CD4-positive, alpha-beta T cell treated with Interleukin-6 for 4 hours (primary cell): ENCODE measurements at places on chromosomes 3 and 15.

DNA sequence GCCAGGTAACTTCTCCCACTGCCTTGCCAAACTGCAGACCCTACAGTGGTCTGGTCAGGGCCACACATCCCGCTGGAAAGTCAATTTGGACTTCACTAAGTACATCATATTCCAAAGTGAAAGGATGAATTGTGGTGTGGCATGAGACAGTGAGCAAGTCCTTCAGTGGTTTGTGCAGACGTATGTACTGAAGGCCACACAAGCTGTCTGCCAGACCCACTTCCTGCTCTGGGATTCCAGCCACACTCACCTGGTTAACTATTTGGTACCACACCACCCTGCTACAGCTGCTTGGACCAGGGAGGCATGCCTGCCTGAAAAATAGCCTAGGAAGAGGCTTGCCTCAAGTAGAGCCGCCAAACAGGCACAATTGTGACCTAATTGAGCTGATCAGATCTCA is 94.1 kb upstream of the STRIT1 start:
- DNase-seq, result no peak

DNA sequence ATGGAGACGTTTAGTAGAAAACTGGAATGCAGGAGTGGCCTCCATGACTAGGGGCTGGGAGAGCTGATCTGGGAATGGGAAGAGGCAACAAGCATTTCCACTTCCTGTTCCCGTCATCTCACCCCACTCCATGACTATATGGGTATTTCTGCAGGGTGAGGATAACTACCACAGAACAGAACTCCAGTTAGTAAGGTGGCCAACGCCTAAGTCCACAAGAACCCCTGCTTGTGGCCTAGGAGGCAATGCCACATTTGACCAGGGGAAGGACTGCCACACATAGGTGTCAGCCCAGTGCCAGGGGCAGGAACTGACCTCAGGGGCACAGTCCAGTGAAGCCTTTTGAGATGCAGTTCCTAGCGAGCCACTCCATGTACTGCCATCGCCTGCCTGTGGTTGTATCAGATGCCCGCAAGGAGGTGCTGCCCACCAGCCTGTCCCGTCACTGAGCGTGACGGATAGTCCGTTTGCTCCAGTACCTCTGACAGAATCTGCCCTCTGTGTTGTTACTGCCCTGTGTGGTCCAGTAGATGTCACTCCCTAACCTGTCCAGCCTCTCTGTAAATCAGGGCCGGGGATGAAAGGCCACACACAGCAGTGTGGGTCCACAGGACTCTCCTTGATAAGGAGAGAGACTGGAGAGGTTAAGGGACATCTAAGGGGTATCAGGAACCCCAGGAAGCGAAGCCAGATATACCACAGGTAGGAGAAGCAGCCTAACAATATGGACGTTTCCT is 3.5 kb upstream of the MTFMT start:
- DNase-seq, result peak; percentile 46

DNA sequence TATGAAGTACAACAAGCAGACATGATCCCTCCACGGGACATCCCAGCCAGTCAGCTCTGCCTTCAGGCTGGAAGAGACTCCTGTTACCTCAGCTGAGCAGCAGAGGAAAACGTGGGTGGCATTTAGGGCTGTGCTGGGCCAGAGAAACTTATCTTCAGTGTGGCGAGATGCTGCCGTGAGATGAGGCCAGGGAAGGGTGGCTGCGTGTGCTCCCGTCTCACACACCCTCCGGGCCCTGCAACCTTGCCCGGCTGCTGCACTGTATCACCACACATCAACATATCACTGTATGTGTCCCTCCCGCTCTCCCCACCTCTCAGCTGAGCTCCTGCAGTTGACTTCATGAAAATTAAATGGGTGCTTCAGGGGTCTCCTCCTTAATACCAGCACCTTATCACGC is 23.4 kb downstream of the BMF start:
- DNase-seq, result no peak

DNA sequence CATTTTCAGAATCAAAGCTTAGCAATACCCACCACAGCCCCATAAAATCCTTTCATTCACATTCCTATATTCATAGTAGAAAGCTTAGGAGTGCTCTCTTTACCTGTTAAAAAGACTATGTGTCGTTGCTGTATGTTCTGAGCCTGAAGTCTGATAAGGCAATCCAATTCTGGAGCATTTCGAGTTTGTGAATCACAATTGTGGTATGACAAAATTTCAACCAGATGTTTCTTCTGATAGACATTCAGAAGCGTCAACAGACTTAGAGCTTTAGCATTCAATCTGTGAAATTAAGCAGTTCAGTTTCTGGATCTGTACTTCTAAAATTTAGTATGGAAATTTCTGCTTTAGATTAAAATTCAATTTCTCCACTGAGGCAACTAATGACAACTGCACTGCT is 58.3 kb downstream of the TASOR start:
- DNase-seq, result no peak

- DNase-seq, result no peak
These were observed 17.0 kb downstream of the TGM5 start for GRCh38 chr15:43249699-43250203.

DNA sequence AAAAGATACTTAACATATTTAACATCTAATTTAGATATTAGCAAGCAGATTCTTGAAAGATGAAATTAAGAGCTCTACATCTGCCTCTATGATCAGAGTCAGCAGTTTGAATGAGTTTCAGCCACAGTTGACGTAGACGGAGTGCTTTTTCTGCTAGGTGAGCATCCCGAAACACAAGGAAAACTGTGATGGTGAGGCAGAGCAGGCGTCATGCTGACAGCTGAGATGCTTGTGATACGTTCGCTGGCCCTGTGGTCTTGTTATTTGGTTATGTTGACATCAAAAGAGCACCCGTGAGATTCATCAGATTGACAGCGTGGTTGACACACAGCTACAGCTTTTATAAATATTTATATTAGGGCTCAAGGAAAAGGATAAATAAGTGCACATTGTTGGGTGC is 19.6 kb upstream of the GOLGA8B start:
- DNase-seq, result no peak

DNA sequence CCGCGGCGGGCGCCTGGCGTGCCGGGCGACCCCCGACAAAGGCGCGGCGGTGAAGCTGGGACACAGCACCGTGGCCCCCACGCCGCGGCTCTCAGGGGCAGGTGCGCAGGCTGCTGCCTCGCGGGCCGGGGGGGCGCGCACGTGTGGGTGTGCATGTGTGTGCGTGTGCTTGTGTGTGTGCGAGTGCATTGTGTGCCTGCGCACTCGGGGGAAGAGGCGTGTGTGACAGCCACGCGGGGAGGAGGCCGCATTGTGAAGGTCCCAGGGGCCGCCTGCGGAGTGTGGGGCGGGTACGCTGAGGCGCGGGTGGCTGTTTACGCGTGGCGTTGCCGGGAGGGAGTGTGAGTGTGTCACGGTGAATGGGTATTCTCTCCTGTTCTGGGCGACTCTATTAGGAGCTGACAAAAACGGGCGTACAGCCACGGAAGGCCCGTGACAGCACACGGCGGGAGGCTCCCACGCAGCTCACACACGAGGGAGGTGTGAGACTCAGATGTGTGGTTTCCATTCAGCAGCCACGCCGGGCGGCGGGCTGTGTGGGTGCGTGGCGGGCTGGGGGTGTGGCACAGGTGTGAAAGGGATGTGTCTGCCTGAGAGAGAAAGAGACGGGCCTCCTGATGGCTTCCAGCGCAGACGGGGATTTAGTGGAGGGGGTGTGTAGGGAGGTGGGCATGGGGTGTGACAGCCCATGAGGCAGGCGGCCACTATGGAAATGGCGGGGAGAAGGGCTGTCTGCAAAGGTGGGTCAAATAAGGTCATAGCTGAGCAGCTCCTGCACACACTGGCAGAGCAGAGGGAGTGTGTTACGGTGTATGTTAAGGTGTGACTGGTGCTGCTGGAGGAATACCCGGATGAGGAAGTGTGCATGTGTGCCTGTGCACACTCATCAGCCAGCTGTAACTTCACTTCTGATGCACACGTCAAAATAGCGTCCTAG is 750 bp downstream of the PODXL2 start:
- DNase-seq, result peak; percentile 47

DNA sequence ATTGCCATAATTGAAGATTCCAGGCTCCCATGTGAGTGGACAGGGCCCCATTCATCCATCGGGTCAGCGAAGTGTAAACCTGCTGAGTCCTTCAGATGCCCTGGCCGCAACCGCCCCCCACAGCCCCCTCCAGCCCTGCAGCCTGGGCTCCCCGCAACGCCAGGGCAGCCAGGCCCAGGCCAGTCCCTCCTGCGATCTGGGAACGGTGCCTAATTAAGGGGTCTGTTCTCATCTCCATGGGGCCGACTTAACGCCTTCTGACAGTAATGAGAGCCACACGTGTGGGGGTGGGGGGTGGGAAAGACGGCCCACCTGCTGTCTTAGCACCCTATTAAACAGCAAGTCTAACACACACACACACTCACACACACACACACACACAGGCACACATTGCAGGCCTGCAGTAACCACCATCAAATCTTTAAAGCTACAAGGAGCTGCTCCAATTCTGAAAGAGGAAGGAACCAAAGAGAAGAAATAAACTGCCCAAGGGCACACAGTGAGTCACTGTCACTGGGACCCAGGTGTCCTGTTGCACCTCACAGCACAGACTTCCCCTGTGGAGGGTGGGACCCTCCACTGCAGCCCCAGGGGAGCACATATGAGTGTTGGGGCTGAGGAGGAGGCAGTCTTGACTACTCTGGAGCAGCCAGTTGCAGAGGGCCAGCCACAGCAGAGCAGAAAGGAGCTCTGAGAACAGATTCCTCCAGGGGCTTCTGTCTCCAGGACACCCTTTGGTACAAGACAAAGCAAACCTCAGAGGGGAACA is 31.8 kb upstream of the HES1 start:
- DNase-seq, result no peak

DNA sequence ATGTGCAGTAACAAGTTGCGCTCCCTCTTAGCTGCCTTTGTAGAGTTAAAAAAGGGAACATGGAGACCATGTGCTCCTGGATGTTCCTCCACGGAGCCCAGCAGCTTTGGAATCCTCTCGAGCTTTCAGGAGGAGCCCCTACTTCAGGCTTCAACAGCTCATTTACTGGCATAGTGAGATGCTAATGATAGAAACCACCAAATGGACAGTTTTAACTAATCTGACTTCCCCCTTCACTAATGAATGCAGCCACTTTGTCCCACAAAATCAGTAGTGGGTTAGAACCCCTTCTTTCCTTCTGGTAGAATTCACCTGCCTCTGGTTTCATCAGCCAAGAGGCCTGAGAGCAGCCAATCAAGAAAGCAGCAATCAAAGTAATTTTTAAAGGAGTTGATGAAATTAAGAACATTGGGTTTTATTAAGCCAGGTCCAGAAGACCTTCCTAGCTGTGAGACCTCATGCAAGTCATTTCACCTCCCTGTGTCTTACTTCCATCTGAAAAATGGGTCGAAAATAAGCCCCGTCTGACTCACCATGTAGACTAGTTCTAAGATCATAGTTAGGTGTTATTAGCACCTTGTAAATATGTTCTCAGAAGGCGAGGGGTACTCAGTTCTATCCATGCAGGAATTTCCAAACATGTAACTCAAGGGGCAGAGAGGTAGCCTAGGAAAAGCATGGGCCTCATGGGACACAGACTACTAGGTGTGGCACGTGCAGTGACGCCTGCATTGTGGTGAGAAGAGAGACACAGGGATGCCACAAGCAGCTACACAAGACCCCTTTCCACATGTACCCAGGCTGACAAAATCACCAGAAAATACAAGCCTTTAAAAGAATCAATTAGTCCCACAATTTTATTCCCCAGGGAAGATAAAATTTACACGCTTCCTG is 179.7 kb upstream of the LPP start:
- DNase-seq, result no peak

DNA sequence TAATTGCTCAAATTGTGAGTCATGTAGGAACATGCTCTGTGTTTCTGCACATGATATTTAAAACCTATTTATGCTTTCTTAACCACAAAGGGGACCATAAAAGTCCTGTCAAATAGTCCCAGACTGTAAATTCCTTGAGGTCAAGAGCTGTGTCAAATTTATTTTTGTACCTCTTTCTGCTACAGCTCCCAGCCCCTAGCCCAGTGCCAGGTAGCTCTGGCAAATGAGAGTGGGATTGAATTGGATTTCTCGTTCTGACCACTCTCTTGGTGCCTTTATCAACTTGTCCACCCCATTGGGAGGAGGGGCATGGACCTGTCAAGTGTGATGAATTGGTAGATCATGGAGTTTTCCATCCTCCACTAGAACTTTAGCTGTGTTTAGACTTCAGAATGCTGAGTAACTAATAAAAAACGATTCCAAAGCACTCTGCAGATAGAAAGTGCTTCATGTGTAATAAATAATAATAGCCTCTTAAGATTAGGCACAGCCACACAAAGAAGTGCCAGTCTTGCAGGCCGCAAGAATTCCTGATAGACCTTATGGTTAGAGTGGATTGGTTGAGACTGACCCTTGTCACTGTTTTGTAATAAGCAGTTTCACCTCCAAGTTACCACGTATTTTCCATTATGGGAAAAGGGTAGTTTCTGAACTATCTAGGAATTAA is 120.4 kb downstream of the LPP start:
- DNase-seq, result no peak

GRCh38 chr3:140189976-140190375 is 255.0 kb downstream of the CLSTN2 start:
- DNase-seq, result no peak

GRCh38 chr3:13325892-13326443 is 94.2 kb downstream of the NUP210 start:
- DNase-seq, result no peak

- no peak for DNase-seq
These were observed 61.3 kb downstream of the UACA start for GRCh38 chr15:70701891-70702568.

- DNase-seq, result peak; percentile 52
These were observed at the start of gene OCA2 for GRCh38 chr15:28098766-28099554. Gene OCA2 (minus strand): TSS chr15:28099315. CDS start chr15:28081874, 17,441 bp downstream.

- DNase-seq, result no peak
These were observed 36.2 kb downstream of the FEM1B start for GRCh38 chr15:68313501-68314410.

GRCh38 chr3:195147649-195148080 is 123.3 kb downstream of the XXYLT1 start:
- DNase-seq, result peak; percentile 46

GRCh38 chr3:47871389-47871788 is 68.5 kb downstream of the DHX30 start:
- DNase-seq, result no peak

DNA sequence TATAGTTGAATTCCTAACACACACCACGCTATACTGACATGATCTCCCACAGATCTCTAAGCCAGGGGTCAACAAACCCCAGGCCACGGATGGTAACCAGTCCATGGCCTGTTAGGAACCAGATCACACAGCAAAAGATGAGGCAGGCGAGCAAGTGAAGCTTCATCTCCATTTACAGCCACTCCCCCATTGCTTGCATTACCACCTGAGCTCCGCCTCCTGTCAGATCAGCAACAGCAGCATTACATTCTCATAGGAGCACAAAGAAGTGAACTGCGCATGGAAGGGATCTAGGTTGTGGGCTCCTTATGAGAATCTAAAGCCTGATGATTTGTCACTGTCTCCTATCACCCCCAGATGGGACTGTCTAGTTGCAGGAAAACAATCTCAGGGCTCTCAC is 2.7 kb downstream of the PDCD7 start:
- DNase-seq, result no peak

DNA sequence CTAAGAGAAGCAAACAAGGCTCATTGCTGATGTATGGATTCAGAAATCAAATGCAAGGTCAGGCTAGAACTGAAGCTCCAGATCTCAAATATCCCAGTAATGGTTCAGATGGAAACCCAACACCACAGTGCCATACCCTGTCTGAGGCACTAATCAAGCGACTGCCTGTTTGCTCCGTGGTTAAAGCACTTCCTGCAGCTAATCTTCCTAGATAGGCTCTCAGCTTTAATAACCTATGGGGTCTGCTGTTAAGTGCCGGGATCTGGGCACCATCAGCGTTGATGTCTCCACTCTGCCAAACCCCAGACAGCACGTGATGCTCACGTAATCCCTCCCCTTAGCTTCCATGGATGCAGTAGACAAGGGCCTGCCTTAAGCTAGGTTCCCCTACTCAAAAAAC is 262.6 kb downstream of the MECOM start:
- no peak for DNase-seq
